ENCODE measurements at places on chromosomes 6 and 20.

GRCh38 chr6:27503436-27504030 is 30.6 kb upstream of the ZNF184 start:
- DNase-seq: peak; percentile 86

- no peak for DNase-seq
Observed at GRCh38 chr20:35326740-35327073, 34.5 kb upstream of the FAM83C start.

DNA sequence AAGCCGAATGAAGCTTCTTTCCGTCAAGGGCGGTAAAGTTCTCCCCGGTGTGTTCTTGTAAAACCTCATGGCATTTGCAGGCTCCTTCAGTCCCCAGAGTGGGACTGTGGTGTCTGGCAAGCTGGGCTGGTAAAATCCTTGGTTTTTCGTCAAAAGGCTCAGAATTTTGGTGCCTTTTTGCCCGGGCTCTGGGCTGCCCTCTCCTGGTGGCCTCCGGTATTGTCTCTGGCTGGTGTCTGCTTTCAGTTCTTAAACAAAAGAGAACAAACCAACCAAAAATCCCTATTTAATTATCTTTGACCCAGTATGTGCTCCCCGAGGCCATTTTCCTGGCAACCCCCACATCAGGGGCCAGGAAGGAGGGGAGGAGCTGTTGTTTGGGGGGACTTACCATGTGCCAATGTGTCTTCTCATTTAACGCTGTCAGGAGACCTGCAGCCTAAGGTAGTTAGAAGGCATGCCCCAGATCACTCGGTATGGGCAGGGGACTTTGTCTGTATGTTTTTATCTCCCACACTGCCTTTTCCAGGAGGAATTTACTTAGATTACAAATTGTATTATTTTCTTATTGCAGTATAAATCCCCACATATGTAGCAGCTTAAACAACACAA is 11.1 kb downstream of the CDH4 start:
- no peak for DNase-seq

- DNase-seq: no peak
Observed at GRCh38 chr6:125507987-125508655, 206.4 kb upstream of the HDDC2 start.

GRCh38 chr6:150624191-150624590 is 24.5 kb downstream of the PLEKHG1 start:
- DNase-seq: no peak

- DNase-seq: no peak
Observed at GRCh38 chr6:165186041-165186440, 123.4 kb downstream of the C6orf118 start.

All from umbilical cord (tissue), 2 donors.